ENCODE measurements at places on chromosomes 5 and 9. TPM values are rescaled to one million over a fixed set of nuclear protein-coding genes. Genes with fewer than 3 reads are reported as not detected.

GRCh38 chr5:113678924-113679575 is 165.6 kb downstream of the YTHDC2 start:
- peak; percentile 15 for DNase-seq

DNA sequence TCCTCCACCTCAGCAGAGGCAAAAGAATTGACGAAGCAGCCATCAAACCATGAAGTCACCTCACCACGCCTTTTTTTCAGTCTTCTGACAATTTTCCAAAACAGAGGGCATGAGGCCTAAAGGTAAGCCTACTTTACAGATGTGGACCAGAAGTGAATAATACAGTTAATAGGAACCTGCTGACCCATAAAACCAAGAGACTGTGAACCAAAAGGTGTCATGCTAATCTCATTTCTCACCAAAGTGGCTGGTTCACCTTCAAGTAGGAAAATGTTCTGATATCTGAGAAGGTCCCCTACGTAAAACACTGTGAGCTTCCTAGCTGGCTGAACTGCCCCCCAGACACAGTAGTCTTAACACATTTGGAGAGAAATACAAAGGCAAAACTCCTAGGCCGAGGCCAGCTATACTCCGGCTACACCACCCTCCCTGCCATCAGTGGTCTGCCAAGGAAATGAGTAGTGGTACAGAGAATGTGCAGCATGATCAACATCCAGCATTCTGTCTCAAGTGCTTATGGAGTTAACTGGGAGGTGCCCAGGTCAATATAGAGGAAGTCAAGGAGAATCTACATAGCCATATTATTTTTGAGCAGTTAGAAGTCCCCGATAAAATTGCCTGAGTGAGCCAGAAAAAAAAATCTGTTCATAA is 19.3 kb upstream of the F2RL2 start:
- DNase-seq, result no peak

- DNase-seq, result no peak
Observed at GRCh38 chr5:39475881-39476842, 51.4 kb upstream of the DAB2 start.

- peak; percentile 25 for DNase-seq
Observed at GRCh38 chr9:114184071-114184470, 28.7 kb downstream of the COL27A1 start.

- no peak for DNase-seq
Observed at GRCh38 chr5:98110791-98111190, 662.7 kb upstream of the RGMB start.

GRCh38 chr5:69213513-69214215 is 21.0 kb upstream of the CDK7 start:
- peak; percentile 42 for DNase-seq

DNA sequence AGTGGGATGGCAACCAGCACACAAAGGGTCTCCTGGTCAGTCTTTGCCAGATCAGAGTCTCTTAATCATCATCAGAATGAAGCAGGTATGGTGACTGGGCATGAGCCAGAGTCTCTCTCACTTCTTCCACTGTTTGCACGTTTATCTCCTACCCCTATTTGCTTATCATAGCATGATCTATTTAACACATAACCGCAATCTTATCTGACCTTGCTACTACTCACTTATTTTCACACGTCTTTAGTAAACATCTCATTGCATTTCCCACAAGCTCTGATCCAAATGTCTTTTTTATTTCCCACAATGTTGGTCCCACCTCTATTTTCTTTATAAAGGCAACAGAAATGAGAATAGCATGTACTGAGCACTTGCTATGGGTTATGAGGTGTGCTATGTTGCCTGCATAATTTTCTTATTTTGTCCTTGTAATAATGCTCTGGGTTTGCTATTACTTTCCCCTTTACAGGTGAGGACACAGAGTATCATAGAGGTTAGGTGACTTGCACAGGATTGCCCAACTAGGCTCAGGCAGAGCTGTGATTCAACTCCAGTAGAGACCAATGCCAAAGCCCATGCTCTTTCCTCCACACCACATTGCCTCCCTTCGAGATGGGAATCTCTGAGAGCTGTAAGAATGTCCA is 39.7 kb upstream of the IL7R start:
- no peak for DNase-seq

- no peak for DNase-seq
Observed at GRCh38 chr9:91864380-91864779, 85.6 kb downstream of the ROR2 start.

DNA sequence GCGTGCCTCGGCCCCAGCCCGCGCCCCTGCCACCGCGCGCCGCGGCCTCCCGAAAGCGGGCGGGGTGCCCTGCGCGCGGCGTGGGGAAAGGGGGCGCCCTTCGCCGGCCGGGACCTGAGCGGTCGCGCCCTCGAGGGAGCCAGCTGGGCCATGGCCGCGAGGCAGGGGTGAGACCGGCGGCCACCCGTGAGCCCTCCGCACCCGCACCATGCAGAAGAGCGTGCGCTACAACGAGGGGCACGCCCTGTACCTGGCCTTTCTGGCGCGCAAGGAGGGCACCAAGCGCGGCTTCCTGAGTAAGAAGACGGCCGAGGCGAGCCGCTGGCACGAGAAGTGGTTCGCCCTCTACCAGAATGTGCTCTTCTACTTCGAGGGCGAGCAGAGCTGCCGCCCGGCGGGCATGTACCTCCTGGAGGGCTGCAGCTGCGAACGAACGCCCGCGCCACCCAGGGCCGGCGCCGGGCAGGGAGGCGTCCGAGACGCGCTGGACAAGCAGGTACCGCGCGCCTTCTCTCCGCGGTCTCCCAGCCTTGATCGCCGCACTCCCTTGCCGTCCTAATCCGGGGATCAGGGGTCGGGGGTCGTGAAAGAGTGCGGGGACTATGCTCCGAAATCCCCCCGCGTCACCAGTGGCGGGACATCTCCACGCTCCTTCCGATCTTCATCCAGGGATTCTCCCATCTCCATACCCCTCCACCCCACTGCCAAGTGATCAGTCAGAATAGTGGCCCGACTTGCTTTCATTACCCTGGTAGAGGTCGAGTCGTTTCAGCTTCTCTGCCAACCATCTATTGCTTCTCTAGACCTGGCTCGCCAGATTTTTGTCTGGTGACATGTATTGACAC is 590 bp downstream of the RASGRF2 start:
- peak; percentile 8 for DNase-seq

GRCh38 chr9:136974817-136975535 is 2.3 kb upstream of the PTGDS start:
- no peak for DNase-seq

DNA sequence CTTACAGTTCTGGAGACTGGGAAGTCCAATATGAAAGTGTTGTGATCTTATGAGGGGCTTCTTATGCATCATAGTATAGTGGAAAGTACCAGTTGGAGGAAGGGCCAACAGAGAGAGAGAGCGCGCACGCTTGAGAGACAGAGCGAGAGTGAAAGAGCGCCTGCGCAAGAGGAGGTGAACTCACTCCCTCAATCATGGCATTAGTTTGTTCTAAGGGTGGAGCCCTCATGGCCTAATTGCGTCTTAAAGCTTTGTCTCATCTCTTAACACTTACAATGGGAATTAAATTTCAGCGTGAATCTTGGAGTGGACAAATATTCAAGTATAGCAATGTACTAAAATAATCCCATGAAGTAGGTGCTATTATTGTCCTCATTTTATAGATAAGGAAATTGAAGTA is 303.2 kb downstream of the OSTF1 start:
- DNase-seq, result no peak

DNA sequence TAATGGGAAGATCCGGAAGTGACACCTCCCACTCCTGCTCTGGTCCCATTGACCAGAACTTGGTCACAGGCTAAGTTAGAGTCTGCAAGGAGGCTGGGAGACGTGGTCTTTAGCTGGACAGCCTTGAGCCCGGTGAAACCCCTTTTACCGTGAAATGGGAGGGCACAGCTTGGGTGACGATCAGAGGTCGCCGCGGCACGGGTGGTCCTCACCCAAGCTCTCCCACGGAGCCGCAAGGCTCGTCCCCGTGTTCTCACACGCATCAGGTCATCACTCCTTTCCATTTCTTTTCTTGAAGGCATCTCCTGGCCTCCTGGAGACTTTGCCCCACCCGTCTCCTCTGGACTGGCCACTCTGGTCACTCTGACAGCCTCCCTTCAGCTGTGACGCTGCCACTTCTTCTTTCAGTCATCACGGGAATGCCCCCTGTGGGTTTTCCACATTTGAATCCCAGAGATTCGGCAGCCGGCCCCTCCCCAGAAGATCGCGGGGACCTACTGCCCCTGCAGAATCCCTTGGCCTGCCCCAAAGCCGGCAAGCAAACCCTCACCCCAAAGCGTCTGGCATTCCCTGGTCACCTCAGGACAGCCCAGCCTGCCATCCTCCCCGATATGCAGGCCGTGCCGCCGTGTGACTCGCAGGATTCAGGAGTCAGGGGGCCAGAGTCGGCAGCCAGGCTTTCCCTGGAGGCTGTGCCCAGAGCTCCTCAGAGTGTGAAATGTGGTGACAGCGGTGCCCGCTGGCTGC is 18.9 kb upstream of the EGFL7 start:
- DNase-seq, result no peak

DNA sequence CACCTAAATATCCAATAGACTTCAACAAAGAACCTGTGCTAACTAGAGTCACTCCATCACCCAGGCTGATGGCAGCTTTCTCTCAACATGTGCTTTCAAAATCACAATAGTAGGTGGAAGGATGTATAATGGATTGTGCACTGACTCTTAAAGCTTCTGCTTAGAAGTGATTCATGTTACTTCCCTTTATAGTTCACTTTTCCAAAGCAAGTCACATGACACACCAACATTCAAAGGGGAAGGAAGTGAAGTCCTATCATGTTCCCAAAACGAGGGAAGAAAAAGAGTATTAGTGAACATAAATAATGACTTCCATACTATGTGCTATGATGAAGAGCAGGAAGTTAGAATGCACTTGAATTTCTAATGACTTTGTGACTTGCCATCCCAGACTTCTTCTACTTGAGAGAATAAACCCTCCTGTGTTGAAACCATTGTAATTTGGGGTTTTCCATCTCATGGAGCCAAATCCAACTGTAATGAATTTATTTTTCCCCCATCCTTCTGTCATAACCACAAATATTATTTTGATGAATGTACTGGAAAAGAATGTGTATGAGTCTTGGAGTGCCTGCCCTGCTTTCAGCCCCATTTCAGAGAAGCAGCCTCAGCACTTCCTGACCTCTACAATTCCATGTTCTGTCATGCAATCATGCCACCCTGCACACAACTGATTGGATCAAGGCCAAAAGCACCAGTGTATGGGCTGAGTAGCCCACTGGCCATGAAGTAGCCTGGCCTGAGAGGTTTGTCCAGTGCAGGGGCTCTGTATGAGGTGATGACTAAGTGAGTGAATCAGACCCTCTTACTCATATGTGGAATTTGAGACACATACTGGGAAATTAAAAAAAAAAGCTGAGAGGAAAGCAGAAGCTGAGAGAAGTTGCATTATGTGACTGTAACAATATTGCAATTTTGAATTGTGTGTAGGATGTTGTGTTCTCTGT is 525.9 kb upstream of the CLINT1 start:
- no peak for DNase-seq

DNA sequence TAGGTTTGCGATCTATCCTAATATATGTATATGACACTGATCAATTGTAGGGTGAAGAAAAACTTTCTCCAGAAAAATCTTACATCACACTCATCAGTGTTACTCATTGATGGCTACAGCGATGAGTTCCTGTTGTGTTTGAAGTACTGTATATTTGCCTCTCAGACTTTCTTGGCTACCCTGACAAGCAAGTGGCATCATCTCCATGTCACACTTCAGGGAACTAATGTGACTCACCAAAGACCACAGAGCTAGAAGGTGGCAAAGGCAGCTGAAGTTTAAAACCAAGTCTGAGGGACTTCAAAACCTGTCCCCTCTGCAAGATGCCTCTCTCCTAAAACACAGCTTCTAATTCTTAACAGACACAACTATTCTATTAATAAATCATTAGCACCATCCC is 451.4 kb downstream of the CTNND2 start:
- DNase-seq, result no peak

DNA sequence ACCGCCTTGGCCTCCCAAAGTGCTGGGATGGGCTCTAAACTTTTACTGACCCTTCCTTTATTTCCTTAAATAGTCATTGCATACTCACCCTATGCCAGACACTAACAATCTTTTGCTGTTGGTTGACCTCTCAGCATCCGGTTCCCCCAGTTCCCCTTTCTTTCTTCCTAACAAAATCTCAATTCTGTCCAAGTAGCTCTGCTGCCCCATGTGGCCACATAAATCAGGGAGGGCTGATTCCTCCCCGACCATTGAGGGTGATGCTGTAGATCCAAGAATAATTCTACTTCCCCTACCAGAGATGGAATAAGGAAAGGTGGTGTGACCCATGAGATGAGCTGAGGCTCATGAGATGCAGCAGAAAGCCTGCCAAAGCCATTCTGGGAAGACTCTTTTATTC is 315.3 kb upstream of the MSX2 start:
- no peak for DNase-seq

CAVIN4 gene
- total RNA-seq, result 0.83 TPM

PNPLA7 gene
- total RNA-seq, result 4.9 TPM

SERINC5 gene
- 68.8 TPM for total RNA-seq

BARX1 gene
- total RNA-seq, result not detected

GADD45G gene
- 2.4 TPM for total RNA-seq

PCDHGA12 gene
- not detected for total RNA-seq

SPINK7 gene
- total RNA-seq, result not detected

SMIM3 gene
- 11.5 TPM for total RNA-seq

PLAC8L1 gene
- total RNA-seq, result not detected

FOXD4L6 gene
- total RNA-seq, result 0.20 TPM

NADK2 gene
- total RNA-seq, result 55.7 TPM

RUSC2 gene
- 10.1 TPM for total RNA-seq

DND1 gene
- total RNA-seq, result 1.2 TPM

IL5 gene
- total RNA-seq, result not detected

PCDHGA7 gene
- total RNA-seq, result not detected

ELOVL7 gene
- total RNA-seq, result 24.3 TPM

PALM2AKAP2 gene
- 2.1 TPM for total RNA-seq

ENG gene
- 18.4 TPM for total RNA-seq
